DMS153 (cell line): ENCODE measurements at places on chromosomes 3 and 15.

- no peak for DNase-seq
These were observed 18.6 kb downstream of the MESP2 start for GRCh38 chr15:89794627-89795241.

- no peak for DNase-seq
These were observed 301.4 kb downstream of the GABRG3 start for GRCh38 chr15:27272427-27272826.

DNA sequence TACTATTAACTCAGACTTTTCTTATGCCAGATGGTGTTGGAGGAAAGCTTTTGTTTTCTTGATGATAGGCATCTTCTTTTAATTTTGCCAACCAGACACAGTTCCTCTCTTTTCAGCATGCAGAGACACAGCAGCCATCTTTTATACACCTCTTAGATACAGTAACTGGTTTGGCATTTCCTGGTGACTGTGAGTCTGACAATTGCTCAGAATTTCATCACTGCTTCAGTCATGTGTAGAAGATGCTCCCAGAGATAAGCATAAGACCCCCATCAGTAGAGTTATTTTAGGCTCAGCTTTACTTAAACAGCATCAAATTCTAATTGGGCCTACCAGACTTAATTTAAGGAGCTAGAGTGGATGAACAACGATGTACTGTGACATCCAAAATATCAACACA is 779.0 kb downstream of the SQOR start:
- DNase-seq: no peak

- no peak for DNase-seq
These were observed 33.2 kb upstream of the OSTN start for GRCh38 chr3:191165802-191166201.

DNA sequence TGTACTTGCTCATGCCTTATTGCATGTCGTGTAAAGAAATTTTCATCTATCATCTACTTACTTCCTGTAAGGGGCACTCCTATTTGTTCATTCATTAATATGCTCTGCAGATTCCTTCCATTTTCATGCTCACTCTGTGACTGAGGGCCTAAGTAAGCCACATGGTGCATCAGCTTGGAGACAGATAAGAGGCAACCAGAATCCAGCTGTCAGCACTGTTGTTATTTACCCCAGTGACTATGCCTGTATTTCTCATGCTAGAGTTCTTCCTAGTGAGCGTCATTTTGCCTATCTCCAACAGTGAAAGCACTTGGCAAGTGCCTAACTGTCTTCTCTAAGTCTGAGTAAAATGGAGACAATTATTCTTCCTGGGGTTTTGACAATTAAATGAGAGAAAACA is 124.8 kb upstream of the ABI3BP start:
- no peak for DNase-seq

DNA sequence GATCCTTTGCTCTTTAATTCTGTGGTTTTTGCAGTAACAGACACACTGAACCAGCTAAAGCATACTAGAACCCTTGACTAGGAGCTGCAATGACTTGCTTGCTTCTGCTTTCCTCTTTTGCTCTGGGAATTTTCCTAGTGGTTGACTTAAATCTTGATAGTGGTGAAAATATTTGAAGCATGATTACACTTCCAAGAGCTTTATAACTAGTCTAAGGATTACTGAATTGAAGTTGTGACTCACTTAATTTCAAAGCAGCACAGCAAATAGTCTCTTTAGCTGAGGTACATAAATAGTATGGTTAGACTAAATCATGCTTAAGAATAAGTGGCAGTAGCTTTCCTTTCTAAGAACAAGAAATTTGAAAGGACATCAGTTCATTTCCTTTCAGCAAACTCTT is 513.5 kb upstream of the GBE1 start:
- DNase-seq: no peak

DNA sequence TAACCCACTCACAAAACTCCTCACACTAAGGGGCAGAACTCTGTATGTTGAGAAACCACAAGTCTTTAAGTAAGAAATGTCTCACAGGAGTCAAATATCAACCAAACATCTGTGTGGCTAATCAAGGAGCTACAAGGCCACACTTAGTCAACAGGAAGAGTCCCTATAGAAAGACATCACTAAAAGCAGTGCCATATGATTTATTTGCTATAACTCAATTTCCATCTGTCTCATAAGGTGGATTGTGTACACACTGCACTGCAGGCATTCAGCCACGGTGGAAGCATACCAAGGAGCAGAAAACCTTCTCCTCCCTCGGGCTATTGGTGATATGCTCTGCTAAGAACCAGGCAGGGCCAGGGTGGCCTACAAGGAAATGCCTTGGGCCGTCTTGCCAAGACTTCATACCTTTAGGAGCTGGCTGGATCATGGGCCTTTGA is 197.6 kb upstream of the CFAP20DC start:
- DNase-seq: no peak

DNA sequence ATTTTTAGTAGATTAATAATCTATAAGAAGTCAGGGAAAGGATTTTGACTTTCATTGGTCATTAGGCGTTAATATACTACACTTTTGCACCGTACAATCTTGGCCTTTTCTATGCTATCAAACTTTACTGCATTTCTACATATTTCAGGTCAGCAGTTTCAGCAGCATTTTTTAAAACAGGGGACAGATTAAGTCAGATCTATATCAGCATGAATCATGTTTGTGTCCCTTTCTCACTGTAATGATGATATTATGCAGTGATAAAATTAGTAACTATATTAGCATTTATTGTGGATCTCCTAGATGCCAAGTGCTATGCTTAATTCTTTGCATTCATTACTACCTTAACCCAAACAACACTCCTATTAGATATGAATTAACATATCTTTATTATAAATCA is 20.3 kb upstream of the AADAC start:
- no peak for DNase-seq

- DNase-seq: no peak
These were observed 35.3 kb upstream of the SNRPN start for GRCh38 chr15:24919446-24919845.

GRCh38 chr15:68795298-68795848 is 25.3 kb downstream of the ANP32A start:
- DNase-seq: no peak

DNA sequence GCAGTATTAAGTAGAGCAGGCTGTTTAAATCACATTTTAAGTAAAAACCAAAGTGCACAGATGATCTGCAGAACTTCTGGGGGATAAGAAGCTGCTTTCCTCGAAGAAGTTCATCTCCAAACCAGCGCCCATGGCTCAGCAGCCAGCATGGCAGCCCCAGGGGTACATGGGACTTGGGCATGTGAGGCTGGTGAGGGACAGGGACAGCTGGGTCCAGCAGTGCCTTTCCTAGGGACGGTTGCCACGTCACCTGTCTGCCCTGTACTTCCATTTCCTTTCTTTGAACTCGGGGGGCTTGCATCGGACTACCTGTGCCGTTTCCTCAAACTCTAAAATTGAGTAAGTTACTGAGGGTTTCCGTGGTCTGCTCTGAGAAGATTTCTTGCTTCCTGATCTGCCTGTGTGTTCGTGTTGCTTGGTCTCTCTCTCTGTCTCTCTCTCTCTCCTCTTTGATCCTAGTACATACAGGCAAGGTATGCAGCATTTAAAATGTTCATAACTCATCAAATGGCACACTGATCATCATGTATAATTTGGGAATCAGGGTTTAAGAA is 67.6 kb downstream of the IGF1R start:
- DNase-seq: no peak

DNA sequence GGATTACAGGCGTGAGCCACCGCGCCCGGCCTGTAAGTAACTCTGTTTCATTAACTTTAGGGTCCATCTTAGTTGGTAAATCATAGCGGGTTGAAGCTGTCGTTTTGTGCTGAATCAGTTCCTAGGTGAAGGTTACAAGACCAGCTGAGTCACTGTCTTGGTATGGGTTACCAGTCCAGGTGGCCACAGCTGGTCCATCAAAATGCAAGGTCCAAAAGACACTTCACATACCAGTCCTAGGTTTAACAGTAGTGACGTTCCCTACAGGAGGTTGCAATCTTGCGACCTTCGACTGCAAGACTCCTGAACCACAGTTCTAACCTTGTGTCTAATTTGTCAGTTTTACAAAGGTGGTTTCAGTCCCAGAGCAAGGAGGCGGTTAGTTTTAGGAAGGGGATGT is 160.1 kb upstream of the ATP10A start:
- DNase-seq: no peak

GRCh38 chr3:58495101-58495500 is 3.2 kb downstream of the KCTD6 start:
- DNase-seq: no peak

DNA sequence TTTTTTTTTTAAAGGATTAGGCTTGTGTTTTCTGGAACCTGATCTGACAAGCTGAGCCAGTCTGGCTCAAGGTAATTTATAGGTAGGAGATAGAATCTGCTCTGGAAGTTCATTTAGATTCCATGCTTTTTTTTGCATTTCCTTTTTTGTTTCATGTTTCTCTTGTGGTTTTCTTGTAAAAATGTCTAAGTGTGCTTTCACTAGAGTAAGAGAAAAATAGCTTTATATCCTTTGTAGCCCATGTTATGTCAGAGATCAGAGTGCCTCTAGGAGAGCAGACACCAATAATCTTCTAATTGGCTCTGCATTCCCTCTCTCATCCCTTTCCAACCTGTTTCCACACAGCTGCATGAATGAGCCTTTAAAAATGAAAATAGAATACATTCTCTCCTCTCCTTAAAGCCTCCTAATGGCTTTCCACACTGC is 389.8 kb upstream of the KCNMB2 start:
- peak; percentile 24 for DNase-seq

DNA sequence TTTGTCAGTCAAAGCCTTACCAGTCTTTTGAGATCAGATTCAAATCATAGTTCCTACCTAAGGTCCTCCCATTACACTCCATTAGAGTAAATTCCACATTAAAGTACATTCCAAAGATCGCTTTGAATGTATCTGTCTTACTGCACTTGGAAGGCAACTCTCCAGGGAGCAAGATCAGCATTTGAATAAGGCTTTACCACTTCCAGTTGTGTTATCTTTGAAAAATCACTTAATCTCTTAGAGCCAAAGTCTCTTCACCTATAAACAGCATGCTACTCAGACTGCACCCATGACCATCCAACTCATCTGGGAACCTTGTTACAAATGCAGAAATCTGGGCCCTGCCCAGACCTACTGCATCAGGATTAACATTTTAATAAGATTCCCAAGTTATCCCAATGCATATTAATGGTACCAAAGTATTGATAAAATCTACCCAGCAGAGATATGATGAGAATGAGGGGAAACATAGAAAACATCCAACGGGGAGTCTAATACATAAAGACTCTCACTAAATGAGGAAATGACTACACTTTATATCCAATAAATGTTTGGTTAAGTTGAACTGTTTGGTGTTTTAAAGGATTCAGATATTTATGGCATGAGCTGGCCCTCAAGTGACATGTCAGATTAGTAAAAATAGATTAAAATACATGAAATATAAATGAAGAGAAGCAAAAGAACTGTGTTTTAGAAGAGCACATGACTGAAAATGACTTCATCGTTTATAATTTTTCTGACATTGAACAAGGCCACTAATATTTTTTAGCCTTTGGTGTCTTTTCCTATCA is 75.9 kb downstream of the TNIK start:
- no peak for DNase-seq

DNA sequence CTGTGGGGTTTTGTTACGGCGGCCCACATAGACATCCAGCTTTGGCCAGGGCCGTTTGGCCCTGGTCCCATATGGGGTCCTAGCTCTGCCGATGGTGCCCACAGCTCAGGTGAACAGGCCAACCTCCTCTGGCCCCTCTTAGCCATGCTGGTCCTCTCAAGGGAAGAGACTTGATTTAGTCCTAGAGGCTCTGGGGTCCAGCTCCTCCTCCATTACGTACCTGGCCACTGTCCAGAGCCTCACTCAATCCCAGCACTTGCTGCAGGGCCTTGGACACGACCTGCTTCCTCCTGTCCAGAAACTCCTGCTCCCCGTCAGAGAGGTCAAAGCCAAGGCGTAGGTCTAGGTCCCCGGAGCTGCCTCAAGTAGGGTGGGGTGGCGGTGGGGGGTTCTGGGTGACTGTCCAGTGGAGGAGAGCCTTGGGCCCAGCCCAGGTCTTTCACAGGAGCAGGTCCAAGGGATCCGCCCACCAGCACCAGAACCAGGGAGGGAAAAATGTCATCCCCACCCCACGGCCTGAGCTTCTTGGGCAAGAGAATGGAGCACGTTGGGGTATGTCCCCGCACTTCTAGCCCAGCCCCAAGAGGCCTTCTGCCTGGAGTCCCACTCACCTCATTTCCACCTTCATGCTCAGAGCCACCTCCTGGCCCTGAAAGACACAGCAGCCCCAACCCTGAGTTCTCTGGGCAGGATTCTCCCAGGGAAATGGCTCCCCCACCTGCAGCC is 6.8 kb downstream of the PLA2G4F start:
- DNase-seq: no peak

- no peak for DNase-seq
These were observed 113.0 kb upstream of the PFN2 start for GRCh38 chr3:150083655-150084042.

GRCh38 chr3:151182349-151183079 is 20.5 kb downstream of the GPR171 start:
- DNase-seq: no peak

GRCh38 chr3:27584874-27585273 is 100.7 kb upstream of the SLC4A7 start:
- DNase-seq: no peak

DNA sequence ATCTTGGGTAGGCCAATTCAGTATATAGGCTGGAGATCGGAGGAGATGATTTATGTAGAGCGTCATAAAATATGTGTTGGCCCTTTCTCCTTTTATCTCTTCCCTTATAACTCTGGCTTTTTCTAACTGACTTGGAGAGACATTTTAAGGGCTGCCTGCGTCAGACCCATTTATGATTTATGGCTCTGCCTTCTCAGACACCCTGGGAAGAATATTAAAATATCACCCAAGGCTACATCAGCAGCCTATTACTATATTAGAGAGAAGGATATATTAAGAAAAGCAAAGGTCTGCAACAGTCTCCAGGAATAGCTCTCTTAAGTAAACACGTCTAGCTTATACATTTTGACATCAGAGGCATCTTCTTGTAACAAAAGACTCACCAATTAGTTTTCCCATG is 179.4 kb downstream of the SV2B start:
- no peak for DNase-seq

GRCh38 chr3:133096900-133097613 is 58.9 kb downstream of the TMEM108 start:
- DNase-seq: peak; percentile 73

GRCh38 chr3:123361071-123361470 is 87.8 kb downstream of the ADCY5 start:
- DNase-seq: no peak

DNA sequence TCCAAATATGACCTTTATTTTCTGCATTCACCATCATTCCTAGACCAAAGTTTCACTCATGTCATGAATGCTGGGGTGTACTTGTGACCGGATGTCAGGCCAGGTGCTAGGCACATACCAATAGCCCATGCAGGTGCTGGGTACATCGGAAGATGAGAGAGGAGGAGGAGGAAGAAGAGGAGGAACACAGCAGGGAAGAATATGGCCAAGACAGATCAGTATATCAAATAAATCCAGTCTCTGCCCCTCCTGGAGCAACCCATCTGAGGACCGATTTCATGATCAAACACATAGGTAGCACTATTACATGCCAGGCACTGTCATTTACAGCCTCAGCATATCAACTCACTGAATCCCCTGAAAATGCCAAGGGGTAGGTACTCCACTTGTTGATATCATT is 3.0 kb upstream of the WNT7A start:
- DNase-seq: no peak

- no peak for DNase-seq
These were observed 3.2 kb upstream of the ATG7 start for GRCh38 chr3:11269007-11269406.

- no peak for DNase-seq
These were observed 201.1 kb downstream of the AKAP13 start for GRCh38 chr15:85581495-85581894.

GRCh38 chr3:3316521-3316920 is 137.0 kb upstream of the CRBN start:
- DNase-seq: no peak

GRCh38 chr3:29643034-29643425 is 362.2 kb downstream of the RBMS3 start:
- no peak for DNase-seq
